ENCODE measurements at places on chromosomes 12 and 14.
A peak's percentile ranks its signal among the peaks of the same experiment; 100 is the strongest.

DNA sequence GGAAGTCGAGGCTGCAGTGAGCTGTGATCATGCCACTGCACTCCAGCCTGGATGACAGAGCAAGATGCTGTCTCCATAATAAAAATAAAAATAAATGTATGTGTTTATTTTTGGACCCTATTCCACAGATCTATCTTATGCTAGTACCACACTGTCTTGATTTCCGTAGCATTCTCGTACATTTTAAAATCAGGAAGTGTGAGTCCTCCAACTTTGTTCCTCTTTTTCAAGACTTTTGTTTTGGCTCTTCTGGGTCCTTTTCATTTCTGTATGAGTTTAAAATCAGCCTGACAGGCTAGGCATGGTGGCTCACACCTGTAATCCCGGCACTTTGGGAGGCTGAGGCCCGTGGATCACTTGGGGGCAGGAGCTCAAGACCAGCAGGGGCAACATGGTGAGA, 25.8 kb downstream of the DAO start:
- DNase-seq: no peak

DNA sequence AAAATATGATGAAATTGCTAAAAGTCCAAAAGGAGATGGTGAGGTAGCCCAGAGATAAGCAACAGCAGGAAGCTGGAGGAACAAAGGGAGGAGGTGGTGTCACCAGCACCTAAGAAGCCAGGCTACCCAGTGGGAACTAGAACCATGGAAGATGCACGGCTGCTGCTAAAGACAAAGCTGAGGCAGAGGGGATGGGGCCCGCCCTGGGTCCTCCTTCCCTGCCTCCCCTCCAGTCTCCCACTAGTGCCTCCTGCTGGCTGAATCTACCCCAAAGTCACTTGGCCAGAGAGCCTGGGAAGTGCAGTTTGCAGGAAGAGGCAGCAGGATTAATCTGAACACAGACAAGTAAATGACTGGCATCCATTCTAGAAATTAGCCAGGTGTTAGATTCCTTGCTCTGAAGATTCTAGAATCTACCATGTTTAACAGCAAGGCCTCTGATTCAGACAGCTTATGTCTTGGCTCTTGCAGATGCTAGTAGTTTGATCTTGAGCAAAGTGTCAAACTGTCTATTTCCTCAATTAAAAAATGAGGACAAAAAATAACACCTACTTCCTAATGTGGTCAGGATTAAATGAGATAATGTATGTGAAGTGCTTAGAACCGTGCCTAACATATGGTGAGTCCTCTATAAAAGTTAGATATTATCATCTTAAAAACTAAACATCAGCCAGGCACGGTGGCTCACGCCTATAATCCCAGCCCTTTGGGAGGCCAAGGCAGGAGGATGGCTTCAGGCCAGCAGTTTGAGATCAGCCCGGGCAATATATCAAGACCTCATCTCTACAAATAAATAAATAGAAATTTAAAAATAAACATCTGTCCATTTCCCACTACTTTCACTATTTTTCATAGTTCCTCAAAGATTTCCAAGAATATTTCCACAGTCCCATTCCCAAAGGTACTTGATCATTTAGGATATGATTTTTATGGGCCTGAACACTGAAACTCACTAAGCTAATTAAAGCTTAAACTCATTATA, 5.8 kb upstream of the LRP10 start:
- DNase-seq: no peak

GRCh38 chr12:6215932-6216494, 15.8 kb downstream of the CD9 start:
- DNase-seq: peak; percentile 94

- DNase-seq: no peak
Observed at GRCh38 chr12:63828867-63829266, 15.6 kb upstream of the SRGAP1 start.

DNA sequence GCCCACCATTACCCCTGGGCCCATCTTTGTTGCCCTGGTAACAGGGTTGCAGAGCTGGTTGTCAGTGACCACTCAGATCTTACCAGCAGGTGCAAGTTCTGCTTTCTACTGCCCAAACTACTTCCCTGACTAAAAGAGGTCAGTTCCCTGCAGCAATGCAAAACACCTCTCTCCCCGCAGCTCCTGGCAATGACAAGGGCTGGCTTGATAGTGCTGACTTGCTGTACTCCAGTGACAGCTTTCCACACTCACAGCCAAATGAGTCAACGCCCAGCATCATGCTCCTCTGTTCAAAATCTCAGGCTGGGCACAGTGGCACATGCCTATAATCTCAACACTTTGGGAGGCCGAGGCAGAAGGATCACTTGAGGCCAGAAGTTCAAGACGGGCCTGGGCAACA, 90.6 kb downstream of the CIT start:
- DNase-seq: no peak

DNA sequence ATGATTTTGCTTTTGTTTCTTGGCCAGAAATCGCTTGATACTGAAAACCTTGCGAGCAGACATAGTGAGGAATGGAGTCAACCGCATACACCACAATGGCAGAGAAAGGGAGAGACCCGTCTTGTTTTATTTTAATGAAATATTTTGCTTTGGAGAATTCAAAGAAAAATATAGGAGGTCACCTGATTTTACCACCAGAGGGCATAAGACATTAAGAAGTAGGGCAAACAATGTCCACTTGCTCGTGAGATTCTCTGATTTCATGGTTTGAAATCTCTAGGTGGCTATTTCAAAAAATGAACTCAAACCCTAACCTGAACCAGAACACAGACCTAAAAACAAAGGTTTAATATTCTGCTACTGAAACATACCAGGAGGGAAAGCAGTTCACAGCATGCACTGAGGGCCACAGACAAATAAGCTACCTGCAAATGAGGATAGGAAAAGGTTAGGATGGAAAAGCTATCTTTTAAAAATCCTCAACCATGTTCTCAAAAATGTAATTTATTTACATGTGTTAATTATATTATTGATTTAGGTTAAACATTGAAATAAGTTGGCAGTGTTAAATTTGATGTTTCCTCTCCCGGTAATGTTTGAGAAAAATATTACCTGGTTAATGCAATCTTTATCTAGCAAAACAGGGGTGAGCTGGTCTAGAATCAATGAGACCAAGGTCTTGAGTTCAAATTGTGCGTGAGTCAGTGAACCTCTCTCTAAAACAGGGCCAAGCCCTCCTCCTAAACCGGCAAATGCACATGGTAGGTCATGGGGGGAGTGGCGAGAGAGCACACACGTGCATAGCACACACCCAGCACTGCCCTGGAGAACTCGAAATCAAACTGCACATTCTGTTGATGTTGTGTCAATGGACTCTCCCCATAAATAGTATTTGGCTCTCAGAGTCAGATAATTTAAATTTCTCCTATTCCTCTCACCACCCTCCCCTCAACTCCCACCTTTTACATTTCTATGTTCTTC, 12.5 kb downstream of the IFNG-AS1 start:
- peak; percentile 72 for DNase-seq

DNA sequence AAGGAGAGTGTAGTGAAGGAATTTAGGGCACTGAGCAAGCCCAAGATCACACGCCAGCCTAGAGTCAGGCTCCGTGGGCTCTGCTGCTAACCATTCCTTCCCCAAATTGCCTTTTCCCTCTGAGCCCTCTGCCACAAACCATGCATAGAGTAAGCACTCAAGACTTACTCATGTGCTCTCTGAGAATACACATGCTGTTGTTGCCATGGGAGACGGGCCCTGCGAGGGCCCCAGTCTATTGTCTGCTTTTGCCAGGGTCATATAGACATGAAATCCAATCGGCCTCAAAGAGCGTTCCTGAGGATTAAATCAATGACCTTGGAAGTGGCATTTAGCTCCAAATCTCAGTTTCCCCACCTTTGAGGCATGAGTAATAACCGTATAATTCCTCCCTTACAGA, 48.7 kb upstream of the WSCD2 start:
- no peak for DNase-seq

DNA sequence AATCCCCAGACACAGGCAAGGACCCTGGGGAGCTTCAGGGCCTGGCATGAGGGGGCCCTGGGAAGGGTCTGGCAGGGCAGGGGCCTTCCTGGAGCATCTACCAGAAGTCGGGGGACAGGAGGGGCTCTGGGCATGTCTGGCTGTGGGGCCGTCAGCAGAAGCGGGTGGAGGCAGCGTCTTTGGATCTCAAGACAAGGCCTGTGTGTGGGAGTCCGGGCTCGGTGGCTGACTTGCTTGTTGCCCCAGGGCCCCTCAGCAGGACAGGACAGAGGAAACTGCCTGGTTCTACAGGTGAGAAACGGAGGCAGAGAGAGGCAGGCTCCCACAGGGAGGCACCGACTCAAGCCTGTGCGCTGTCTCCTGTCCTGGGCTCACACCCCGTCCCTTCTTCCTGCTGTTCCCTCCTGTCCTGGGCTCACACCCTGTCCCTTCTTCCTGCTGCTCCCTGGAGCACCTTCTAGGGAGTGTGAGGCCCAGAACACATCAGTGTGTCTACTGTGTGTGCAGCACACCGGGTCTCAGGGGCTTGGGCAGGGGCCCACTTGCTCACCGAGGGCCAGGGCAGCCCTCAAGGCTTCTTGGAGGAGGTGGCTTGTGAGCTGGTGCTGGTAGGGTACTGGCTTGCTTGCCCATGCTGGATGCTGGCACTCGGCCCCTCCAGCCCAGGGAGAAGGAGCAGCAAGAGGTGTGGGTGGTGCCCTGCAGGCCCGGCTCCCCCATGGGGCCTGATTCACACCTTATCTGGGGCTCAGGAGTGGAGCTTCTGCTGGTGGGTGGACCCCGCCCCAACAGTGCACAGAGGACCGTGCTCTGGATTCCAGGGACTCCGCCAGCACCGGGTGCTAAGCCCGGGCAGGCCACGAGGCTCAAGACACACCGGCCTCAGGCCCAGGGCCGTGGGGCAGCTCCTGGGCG, 14.9 kb downstream of the ASPG start:
- DNase-seq: no peak

Data from adipocyte (in vitro differentiated cells).